ENCODE measurements at places on chromosomes 16 and 17.
A peak's percentile ranks its signal among the peaks of the same experiment; 100 is the strongest.

- no peak for DNase-seq
Observed at GRCh38 chr17:75642182-75642783, 9.0 kb downstream of the SMIM5 start.

DNA sequence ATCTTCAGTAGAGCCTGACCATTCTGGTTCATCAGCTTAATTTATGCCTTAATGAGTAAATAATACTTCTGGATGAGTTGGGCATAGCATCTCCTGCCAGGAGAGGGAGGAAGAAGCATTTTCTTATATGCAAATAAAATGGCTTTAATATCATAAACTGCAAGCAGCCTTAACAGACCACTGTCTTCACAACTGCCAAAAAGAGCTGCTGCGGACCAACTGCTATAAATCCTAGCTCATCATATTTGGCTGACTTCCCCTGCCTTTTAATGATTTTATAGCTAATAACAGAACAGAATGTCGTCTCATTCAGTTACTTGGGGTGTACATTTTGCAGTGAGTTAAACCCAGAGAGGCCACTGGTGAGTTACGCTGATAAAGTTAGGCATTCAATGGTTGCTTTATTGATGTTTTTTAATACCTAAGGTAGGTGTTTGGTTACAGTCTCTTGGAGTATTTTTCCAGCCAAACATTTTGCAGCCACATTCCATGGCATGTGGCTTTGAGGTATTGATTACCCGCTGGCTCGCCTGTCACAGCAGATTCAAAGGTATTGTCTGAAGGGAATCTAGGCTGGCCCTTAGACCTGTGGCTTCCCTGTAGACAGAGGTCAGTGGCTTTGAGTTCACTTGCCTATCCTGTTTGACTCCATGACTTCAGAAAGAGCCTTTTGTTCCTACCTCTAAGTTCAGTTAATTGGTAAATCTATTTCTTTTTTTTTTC, 16.4 kb downstream of the FAM20A start:
- DNase-seq: no peak

DNA sequence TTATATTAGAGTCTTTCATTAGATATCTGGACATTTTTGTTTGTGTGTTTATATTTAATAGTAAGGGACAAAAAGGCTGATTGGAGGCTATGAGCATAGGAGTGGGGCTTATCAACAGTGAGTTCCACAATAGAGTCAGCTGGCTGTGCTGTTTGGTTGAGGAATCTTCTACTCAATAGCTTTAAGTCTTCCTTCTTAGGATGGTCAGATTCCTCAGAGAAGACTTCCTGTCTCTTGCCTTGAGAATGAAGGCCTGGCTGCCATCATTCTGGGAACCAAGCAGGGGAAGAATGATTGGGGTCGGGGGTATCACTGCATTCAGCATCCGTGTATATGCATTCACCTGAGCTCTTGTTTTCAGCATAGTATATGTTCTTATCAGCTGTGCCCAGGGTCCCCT, 31.9 kb upstream of the ABCC11 start:
- DNase-seq: no peak

- DNase-seq: no peak
Observed at GRCh38 chr17:6670571-6670970, 19.0 kb downstream of the C17orf100 start.

GRCh38 chr16:61098505-61098904, 937.7 kb downstream of the CDH8 start:
- no peak for DNase-seq

DNA sequence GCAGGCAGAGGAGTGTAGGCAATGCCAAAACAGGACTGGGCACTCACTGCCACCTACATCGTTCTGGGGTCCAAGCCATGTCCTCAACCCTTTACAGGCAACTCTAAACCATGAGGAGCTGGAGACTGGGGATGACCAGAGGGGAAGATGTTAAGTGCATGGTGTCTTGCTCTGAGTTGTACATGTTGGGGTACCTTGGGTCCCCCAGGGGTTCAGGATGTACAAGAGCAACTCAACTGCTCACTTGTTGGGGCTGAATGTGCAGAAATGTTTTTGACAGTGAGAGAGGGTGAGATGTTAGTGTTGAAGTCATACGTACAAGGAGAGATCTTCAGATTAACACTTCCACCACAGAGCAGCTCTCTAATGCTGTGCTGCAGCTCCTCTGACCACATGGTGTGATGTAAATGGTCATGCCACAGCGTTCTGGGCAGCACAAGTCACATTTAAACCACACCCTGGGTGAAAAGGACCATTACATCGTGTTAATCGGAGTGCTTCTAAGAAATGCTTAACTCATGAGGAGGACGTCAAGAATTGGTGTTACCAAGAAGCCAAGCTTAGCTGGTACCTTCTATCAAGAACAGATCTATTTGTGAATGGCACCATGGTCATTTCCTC, 2.4 kb downstream of the CCL18 start:
- DNase-seq: no peak

DNA sequence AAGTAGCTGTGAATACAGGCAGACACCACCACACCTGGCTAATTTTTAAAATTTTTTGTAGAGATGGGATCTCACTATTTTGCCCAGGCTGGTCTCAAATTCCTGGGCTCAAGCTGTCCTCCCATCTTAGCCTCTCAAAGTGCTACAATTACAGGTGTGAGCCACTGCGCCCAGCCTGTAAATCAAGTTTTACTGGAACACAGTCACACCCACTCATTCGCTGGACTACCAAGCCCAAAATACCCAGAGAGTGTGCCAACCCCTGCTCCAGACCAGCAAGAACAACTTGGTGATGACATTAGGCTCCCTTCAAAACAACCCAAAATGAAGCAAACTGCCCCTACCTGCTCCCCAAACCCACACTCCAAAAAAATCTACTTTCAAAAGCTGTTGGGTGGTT, 36.0 kb downstream of the TVP23A start:
- DNase-seq: no peak

DNA sequence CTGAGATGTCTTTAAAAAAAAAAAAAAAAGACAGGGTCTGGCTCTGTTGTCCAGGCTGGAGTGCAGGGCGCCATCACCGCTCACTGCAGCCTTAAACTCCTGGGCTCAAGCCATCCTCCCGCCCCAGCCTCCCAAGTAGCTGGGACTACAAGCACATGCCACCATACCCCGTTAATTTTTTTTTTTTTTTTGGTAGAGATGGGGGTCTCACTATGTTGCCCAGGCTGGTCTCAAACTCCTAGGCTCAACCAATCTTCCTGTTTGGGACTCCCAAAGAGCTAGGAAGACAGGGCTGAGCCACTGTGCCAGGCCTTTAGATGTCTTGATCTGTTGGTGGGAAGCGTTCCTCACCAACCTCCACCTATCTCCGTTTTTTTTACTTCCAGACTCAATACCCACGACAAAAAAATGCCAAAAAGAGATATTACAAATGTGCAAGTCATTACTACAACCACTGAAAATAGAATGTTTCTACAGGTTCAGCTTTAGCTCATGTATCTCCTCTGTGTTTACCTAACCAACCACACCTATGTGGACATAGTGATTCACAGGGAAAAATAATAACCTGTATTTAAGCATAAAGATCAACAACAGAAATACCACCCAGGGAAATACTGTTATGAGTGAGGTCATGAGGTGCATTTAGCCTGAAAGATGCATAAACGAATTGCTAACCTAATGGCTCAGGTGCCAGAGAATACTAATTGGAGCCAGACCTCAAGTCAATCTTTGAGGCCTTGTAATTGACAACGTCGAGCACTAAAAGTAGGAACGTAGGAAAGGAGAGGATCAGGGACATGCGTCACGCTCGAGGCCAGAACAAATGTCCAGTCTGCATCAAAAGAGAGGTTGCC, 22.6 kb downstream of the NACA2 start:
- DNase-seq: no peak

GRCh38 chr17:35867574-35867973, 1.1 kb downstream of the HEATR9 start:
- no peak for DNase-seq

DNA sequence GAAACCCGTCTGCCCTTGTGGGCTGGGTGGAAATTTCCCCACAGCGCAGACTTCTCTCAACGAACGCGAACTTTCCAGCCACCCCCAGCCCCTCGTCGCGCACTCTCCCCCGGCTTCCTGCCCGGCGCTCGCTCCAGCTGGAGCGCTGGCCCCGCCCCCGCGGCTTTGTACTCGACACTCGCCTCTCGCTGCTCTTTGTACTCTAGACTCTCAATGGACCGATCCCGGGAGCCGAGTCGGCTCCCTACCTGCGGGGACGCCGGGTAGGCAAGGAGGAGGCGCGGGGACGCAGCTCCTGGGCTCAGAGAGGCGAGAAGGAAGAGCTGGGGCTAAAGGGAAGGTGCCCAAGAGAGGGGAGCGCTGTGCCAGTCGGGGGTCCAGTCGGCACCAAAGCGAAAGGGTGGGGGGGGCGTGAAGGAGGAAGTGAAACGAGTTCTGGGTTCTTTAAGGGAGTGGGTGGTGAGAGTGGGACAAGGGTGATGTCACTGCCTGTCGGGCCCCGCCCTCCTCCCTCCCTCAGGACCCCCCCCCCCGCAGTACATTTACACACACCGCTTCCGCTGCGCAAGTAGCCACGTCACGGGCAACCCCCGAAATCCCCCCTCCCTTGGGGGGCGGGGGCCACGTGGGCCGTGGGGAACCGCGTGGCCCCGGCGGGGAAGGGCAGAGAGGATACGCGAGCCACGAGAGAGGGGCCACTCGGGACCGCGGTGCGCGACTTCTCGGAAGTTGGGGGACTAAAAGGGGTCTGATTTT, 9.7 kb downstream of the KDM6B start:
- DNase-seq: peak; percentile 74

DNA sequence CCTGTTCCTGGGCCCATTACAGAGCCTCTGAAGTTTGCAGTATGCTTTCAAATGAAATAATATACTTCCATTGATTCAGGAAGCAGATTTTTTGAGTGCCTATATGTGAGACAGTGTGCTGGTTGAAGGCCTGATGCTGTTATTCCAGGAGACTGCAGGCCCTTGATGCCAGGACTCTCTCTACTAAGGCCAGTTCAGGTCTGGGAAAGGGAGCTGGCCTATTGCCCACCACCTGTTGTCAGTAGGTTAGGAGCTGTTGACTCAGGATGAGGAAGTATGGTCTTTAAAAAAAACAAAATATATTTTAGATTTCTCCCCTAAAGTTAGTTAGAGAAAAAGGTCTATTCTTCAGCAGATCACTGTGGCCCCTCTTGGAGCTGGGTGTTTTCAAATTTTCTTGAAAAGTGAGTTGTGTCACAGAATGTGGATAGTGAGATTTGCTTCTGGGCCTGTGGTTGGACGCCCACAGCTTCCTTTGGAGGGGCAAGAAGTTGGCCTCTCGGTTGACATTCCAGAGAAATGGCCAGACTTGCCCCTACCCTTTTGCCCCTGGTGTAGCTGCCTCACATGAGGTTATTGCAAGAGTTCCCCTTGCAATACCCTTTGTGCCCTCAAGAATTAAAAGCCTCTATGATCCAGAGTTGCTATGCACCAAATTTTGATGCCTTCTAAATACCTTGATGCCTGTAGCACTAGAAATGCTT, 7.9 kb downstream of the ESRP2 start:
- no peak for DNase-seq

- DNase-seq: no peak
Observed at GRCh38 chr17:37841232-37841631, 83.0 kb upstream of the TBC1D3K start.

- no peak for DNase-seq
Observed at GRCh38 chr17:73582821-73583220, 61.4 kb downstream of the SDK2 start.

DNA sequence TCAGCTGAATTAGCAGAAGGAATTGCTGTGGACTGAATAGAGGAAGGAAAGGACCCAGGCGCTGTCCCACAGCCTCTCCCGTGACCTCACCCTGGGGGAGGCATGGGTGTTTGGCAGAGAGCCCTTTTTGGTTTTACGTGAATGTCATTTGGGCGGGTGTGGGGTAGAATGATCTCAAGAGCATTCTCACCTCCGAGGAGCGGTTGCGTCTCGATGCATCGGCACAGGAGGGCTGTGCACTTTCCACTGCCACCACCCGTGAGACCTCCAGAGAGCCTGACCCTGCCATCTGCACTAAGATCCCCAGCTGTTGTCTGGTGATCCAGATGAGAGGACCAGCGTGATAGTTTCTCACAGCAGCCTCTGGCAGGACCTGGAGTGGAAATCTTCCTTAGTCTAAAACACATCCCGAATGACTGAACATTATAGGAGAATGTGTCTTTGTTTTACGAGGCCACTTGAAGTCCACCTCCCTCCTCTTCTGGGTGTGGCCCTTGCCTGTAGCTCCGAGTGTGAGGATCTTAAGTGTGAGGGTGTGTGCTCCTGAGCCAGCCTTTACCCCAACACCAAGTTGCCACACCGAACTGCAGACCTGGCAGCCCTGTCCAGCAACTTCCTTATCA, 29.3 kb downstream of the FOXK2 start:
- DNase-seq: no peak

DNA sequence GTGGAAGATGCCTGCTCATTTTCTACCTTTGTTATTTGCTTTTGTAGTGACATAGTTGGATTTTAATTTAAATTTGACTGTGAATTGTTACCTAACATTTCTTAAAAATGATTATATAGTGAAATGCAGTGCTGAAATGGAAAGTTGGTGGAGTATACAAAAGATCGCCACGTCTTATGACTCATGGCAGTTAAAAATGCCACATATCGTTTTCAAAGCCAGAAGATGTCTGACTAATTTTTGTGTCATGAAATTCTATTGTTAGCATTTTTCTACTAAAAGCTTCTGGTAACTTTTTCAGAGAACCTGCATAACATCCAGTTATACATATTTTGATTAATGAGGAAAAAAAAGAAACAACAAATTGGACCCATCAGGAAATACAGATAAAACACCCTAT, 20.6 kb downstream of the MAP2K4 start:
- peak; percentile 78 for DNase-seq

DNA sequence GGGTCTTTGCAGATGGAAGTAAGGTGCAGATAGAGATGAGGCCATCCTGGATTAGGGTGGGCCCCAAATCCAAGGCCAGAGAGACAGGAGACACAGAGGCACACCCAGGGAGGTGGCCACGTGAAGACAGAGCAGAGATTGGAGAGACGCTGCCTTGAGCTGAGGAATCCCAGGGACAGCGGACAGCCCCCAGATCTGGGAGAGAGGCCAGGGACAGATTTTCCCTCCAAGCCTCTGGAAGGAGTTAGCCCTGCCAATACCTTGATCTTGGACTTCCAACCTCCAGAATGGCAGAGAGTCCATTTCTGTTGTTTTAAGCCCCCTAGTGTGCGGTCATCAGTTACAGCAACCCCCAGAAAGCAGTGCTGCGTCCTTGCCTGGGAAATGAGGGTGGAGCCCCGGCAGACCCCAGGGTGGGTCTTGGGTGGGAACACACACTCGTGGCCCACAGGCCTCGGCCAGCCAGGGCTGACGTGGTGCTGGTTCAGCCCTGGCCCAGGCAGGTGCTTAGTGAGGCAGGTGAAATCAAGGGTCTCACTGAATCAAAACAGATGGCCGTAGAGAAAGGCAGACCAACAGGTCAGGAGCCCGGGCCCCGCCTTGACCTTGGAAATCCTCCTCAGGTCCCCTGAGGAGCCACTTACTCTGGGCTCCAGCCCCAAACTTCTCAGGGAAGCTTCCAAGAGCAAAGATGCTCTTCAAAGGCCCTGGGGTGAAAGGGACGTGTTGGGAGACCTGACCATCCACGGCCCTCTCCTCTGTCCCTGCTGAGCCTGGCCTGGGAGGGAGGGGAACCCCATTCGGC, 169.3 kb downstream of the RBFOX3 start:
- no peak for DNase-seq

- DNase-seq: no peak
Observed at GRCh38 chr17:46978489-46979146, 435 bp downstream of the RPRML start.

GRCh38 chr17:39533891-39534290, 72.6 kb downstream of the CDK12 start:
- no peak for DNase-seq
